ENCODE measurements at places on chromosomes 12 and 14.

- no peak for DNase-seq
These were observed 19.6 kb downstream of the MORN3 start for GRCh38 chr12:121649819-121650353.

GRCh38 chr12:43097471-43097870 is 454.5 kb downstream of the ADAMTS20 start:
- no peak for DNase-seq

GRCh38 chr12:62601765-62602164 is 135.1 kb downstream of the MON2 start:
- no peak for DNase-seq

DNA sequence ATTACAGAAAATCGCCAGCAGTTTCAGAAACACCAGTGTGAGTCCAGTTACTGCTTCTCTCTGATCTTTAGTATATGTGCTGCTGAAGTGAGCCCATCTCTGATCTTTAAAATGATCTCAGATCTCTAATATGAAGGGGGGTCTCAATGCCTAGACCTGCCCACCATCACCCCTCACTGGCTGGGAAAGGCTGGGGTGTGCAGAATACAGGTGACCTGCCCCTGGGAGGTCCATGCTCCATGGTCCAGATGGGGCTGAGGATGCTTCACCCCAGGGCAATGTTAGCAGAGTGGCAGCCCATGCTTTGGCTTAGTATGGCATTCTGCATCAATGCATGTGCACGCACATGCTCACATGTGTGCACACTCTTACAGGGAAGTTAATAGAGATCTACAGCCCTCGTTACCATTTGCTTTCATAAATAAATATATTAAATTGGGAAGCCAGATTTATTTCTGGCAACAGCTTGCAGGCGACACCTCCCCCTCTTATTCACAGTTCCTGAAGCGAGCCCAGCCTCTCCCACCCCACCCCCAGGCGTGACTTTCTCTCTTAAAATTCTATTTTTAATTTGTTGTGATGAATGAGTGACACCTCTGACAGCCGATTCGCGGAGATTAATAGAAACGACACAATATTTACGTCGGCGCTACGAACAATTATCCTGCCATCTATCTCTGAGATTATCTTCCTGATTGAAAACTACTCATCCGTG is 104.7 kb upstream of the ESRRB start:
- no peak for DNase-seq
